Muscle of arm (tissue), 14 donors: ENCODE measurements at places on chromosomes 13 and 19.

DNA sequence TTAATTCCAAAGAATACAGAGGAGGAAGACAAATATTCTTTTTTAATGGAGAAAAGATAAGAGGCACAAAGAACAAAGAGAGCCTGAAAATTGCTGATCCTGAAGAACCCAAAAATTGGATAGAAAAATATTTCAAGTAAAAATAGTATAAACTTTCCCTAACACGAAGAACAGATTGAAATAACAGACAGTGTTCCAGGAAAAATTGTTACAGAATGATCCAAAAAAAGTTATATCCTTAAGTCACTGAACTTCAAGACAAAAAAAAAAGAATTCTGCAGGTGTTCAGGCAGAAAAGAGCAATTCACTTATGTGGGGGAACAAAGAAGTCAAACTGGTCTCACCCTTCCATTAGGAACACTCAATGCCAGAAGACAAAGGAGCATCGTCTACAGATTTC, 160.2 kb downstream of the KLF12 start:
- DNase-seq: no peak

DNA sequence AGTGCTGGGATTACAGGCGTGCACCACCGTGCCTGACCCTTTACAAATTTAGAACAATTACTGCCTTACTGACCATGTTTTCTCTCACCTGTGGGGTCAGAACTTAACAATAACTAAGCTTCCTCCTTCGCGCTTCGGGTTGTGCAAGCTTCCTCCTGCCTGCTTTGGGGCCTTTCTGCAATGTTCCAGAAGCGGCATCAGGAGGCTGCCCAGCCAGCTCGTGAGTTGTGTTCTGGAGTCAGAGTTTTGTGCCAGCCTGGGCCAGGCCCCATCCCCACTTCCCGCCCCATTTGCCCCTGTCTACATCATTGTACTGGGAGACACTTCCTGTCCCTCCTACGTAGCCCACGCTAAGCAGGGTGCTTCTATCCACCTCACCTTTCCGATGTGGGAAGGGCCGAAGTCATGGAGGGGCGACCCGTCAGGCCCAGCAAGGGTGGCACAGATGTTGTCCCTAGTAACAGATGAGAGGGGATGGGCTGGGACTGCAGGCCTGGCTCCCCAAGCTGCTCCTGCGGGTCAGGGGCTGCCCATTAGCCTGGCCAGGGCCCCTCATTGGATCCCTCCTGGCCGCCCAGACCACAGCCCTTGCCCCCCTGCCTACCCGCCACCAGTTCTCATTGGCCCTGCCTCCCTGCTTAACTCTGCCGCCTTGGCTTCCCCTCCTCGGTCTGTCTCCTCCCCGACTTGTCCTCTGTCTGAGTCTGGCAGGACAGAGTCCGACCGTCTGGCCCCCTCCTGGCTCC, 13.4 kb downstream of the UHRF1 start:
- no peak for DNase-seq

- DNase-seq: no peak
Observed at GRCh38 chr19:2453431-2454025, 3.2 kb downstream of the LMNB2 start.

- no peak for DNase-seq
Observed at GRCh38 chr13:114047358-114047881, 73.5 kb upstream of the C13orf46 start.

DNA sequence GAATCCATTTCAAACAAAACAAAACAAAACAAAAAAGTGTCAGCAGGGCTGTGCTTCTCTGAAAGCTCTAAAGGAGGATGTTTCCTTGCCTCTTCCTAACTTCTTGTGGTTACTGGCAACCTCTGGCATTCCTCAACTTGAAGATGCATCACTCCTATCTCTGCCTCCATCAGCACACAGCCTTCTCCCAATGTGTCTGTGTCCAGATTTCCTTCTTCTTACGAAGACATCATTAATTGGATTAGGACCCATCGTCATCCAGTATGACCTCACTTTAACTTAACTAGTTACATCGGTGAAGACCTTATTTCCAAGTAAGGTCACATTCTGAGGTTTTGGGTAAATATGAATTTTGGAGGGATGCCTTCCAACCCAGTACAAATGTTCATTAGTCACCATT, 33.8 kb upstream of the GTF2F2 start:
- DNase-seq: no peak

DNA sequence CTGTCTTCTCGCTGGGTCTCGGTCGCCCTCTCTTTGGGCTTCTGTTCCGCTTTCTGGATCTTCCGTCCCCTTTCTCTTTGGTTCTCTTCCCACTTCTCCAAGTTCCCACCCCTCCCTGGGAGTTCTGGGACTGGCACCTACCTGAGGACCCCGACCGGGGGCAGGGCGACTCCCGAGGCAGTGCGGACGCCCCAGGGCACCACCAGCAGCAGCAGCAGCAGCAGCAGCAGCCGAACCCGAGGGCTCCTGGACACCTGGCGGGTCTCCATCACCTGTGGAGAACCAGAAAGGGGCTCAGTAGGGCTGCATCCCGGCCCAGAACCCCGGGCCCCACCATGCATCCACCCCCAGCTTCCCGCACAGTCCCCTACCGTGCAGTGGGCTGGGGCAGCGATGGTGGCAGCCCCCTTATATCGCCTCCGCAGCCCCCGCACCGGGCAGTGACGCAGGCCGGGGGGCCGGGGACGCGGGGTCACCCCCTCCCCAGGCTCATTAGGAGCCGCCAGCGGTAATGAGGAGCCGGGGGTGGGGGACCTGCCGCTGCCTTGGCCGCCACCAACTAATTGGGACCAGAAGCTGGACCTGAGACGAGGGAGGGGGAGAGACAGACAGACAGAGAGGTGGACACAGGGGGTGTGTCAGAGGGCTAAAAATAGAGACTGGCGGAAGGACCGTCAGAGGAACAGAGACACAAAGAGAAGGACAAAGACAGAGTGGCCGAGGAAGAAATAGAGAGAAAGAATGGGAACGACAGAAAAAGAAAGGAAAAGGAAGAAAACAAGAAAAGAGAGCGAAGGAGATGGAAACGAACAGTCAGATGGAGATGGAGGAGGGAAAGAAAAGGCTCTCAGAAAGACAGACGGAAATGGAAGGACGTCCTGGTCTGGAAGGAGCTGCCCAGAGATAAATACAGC, at the start of gene PTH2:
TSS of gene PTH2 (minus strand) at position 371 of the 914 bp plus-strand sequence. CDS start at position 269, 102 bp downstream.
- no peak for DNase-seq

- no peak for DNase-seq
Observed at GRCh38 chr19:35860818-35861639, 4.3 kb downstream of the KIRREL2 start.
